OCI-LY7 (cell line): ENCODE measurements at places on chromosomes 11 and 22. TPM values are rescaled to one million over a fixed set of nuclear protein-coding genes. Genes with fewer than 3 reads are reported as not detected.
A peak's percentile ranks its signal among the peaks of the same experiment; 100 is the strongest.

DNA sequence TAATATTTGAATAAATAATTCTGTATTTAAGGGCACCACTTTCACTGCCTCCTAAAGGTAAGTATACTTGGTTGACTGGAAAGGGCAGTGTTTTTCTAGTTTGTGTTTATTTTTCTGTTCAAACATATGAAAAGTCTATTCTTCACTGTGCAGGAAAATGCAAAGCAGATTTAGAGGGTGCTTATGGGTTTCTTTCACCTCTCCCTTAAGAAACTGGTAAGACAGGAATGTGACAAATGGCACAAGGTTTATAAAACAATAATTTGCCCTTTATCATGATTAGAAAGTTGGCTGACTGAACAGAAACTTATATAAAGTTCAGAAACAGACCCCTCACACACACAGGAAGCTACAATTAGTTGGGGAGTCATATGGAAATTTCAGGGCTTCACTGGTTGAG, 60.6 kb downstream of the PLEKHA7 start:
- DNase-seq, result no peak

VSIG2 gene
- total RNA-seq, result not detected in 2 replicates

ACRV1 gene
- total RNA-seq, result 0.33 TPM in 1 of 2 replicates, not detected in the other

DNA sequence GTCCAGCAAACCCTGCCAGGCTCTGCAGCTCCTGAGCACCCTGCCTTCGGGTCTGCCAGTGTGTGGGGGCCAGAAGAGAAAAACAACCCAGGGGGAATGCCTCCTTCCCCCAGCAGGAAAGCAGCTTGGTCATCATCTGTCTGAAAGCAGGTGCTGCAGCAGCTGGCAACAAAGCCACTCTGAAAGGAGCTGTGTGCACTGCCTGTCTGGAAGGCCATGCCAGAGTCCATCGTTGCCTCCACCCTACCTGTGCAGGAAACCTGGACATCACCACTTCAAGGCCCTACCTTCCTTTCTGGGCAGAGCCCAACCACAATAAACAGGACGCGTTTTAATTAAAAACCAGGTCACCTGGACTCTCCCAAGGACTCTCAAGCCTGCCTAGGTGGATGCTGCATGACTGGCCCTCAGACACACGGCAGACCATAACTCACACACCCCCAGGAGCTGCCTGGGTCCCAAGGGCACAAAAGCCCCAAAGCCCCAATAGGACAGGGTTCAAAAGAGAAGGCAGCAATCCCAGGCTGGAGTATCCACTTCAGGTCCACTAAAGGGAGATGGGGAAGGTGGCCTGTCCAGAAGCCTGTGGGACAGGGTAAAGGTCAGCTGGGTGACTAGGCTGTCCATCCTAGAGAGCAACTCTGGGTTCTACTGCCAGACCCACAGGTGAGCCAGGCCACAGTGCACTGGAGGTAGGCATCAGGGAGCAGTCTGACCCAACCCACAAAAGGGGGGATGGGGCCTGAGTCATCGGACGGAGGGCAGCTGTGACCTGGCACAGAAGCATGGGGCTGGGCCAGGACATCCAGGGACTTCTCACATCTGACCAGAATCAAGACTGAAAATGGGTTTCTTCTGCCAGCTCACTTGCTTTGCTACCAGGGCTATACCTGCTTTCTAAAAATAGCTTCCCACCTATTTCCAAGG, 6.1 kb downstream of the GNB1L start:
- no peak for DNase-seq

PRODH gene
- not detected in 2 replicates for total RNA-seq

OR6A2 gene
- total RNA-seq, result 2.2 and 2.4 TPM in 2 replicates

GRCh38 chr11:129895126-129896041, at the start of gene NFRKB:
TSS of gene NFRKB (minus strand) at chr11:129895578. CDS start at chr11:129892849, 2,729 bp downstream.
- peak; percentile 90 for DNase-seq

DNA sequence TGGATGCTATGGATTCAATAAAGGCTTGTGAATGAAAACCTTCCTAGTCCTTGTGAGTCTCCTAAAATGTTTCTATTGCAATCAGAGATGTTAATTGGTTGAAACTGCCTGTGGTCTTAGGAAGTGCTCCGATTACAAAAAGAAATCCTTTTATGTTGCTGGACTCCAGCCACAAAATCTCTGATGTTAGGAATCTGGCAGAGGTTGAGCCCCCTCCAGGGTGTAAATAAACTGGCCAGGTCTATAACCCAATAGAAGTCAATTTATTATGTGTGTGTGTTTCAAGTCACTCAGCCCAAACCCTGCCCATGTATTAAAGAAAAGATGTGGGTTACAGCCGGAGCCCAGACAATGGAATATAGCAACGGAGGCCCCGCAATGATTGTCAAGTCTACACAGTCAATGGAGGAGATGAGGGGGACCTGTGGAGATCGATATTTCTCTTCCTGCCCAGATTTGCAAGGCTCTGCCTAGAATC, 218.1 kb upstream of the SORL1-AS1 start:
- no peak for DNase-seq

DNA sequence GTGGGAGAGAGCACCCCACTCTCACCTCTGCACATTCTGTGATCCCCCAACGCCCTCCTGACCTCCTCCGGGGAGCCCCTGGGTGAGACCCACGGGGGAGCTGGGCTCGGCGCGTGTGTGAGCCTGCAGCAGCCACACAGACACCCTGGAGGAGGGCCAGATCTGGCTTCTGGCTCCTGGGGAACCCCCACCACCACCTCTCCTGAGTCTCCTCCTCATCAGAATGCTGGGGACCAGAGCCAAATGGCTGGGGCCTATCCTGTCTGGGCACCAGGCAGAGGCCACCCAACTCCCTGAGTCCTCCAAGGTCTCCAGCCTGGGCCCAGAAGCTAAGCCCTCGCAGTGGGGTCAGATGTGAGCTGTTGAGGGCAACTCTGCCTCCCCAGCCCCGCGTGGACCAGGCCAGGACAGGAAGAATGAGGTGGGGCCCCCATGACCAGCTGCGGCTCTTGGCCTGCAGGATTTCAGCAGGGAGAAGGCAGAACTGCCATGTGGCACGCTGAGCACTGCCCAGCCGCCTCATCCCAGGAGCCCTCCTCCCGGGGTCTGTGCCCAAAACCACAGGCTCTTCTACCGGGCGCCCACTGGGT, 5.5 kb upstream of the PIM3 start:
- DNase-seq, result no peak

VWCE gene
- total RNA-seq, result 4.1 and 5.5 TPM in 2 replicates

DNA sequence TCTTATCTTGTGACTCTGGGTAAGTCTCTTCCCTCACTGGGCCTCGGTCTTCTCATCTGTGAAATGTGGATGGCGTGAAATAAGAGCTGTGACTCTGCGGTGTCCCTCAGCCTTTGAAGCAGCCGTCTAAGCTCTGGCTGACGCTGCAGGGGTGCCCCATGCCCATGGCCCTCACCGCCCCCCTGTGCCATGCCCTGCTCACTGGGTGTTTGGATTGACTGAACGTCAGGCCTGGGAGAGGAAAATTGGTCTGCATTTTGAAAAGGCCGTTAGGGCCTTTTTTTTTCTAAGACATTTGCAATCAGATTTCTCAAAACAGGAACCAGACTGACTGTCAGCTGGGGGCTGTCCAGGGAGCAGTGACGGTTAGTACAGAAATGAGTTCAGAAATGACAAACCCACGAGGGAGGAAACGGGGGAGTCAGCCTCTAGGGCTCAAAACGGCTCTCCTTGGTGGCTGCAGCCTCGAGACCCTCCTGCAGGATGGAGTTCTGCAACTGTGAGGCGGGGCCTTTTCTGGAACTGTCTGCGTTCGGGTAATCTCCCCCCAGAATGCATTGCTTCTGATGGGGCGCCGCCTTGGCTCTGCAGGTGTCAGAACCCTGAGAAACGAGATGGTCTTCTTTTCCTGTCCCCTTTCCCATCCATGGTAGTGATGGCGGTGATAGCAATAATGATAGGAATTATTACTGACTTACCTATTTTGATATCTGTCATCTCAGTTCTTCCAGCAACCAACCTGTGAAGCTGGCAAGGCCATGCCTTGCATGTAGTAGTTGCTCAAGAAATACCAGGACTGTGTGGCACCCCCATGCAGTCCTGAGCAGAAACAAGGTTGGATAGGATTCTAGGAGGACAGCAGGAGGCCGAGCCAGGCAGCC, 2.0 kb downstream of the GRK2 start:
- peak; percentile 92 for DNase-seq

LMF2 gene
- 49.2 and 49.8 TPM in 2 replicates for total RNA-seq

- DNase-seq, result no peak
Measured at GRCh38 chr22:22618448-22618847, 26.0 kb upstream of the GGTLC2 start.

OR5AP2 gene
- total RNA-seq, result not detected in 2 replicates

DNA sequence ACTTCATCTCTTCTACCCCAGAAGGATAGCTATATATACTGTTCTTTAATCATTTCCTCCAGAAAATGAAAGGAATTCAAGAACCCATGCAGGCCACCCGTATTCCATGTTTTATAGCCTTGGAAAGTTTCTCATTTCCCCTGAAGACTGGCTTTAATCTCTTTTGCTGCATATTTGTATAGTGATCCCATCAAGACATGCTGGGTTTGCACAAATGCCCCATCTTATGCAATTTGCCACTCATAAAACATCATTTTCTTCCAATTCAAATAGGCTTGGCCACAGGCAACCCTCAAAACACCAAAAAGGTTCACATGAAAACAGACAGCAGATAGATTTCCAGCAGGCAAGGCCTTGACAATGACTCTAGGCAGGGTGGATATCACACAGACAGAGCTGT, 28.3 kb upstream of the APOA1 start:
- DNase-seq, result no peak

POU2AF3 gene
- not detected in 2 replicates for total RNA-seq

MMP1 gene
- not detected in 2 replicates for total RNA-seq

- DNase-seq, result no peak
Measured at GRCh38 chr22:31278626-31279326, 13.5 kb downstream of the PIK3IP1 start.

DNA sequence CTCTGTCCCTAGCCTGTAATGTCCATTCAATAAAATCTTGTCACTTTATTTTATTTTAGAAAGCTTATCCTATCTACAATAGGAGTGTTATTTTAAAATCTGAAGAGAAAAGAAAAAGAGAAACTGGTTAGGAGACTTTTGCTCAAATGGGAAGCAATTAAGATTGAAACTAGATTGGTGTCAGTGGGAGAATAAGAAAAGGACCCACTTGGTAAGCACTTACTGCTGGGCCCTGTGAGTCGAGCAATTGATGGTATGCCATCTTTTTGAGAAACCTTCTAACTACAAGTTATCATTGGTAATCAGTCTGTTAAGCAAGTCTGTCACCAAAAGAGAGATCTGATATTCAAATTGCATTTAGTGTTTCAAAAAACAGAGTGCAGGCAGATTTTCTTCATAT, 258.4 kb downstream of the GRM5 start:
- no peak for DNase-seq

- DNase-seq, result peak; percentile 35
Measured at GRCh38 chr11:17864478-17864941, 129.9 kb downstream of the KCNC1 start.

FGF4 gene
- not detected in 2 replicates for total RNA-seq

- DNase-seq, result no peak
Measured at GRCh38 chr22:33894036-33894435, 26.2 kb downstream of the LARGE1 start.

DNA sequence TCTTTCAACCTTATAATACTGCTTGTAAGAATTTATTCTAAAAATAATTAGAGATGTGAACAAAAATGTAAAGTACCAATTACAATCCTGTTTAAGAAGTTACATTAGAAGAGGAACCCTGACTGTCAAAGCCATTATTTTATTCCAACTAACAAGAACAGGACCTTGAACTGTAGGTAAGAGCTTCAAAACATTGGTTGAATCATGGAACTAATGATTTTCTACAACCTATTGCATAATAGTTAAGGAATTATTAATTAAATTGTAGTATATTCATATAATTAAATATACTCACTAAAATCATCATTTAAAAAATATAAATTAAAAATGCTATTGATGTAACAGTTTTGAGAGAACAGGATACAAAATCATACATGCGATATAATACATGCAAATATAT, 649.4 kb upstream of the KIRREL3 start:
- no peak for DNase-seq

DNA sequence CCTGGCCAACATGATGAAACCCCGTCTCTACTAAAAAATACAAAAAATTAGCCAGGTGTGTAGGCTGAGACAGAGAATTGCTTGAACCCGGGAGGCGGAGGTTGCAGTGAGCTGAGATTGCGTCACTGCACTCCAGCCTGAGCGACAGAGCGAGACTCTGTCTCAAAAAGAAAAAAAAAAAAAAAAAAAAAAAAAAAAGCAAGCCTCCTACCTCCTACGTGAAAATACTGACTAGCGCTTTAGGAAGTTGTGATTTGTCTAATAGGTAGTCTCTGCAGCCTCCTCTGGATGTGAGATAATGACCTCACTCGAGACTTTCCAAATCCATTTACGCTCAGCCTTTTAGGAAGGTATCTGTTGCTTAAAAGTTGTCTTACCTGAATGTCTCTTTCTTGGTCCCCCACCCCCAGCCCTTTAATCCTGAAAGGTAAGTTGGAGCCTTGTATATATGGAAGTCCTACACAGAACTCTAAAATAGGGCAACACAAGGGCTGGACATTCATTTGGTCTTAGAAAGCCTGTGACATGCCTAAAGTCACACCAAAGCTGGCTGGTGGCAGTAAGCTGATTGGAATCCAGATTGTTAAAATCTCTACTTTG, 5.5 kb downstream of the SEPTIN3 start:
- no peak for DNase-seq

DNA sequence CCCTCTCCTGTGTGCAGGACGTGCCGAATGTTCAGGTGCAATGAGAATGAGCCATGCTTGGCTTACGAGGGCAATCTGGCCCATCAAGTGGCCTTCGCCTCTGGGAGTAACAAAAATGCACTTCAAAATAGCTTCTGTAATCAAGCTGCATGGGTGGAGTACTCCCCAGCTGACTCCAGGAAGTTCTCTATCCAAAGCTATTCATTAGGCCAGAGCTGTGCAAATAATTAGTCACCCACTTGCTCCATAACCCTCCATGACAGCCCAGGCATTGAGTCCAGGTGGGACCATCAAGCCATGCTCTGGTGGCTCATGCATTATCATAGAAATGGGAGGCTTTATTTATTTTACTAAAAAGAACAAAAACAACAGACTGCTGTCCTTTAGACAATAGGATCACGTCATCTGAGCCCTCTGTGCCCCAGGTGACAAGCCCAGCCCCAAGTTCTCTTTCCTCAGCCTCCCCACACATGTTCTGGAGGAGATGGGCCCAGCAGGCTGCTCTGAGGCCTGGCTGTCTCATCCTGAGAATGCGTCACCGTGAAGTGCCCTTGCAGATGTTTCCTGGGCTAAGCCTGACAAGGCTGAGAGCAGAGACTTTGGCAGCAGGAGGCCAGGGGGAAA, 244.7 kb downstream of the ETS1 start:
- peak; percentile 42 for DNase-seq

SLC5A12 gene
- not detected in 2 replicates for total RNA-seq

DNA sequence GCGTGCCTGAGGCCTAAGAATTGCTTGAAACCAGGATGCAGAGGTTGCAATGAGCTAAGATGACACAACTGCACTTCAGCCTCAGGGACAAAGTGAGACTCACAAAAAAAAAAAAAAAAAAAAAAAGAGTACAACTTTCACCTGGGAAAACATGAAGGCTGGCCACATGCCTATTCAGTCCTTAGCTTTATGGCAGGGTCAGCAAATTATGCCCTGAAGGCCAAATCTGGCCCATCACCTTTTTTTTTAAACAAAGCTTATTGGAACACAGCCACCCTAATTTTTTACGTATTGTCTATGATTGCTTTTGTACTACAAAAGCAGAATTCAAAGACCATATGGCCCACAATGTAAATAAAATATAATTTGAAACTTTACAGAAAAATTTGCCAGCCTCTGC, 8.2 kb downstream of the FSHB start:
- no peak for DNase-seq

GRCh38 chr11:69978841-69979614, 99.1 kb upstream of the ANO1 start:
- DNase-seq, result no peak

CHEK1 gene
- total RNA-seq, result 135 and 147 TPM in 2 replicates

MPEG1 gene
- 12.4 and 13.5 TPM in 2 replicates for total RNA-seq

ZW10 gene
- 19.2 and 19.9 TPM in 2 replicates for total RNA-seq

- no peak for DNase-seq
Measured at GRCh38 chr11:16009021-16009420, 347.3 kb downstream of the SOX6 start.
